NCI-H1417 (cell line): ENCODE measurements at places on chromosomes 2 and 18.

GRCh38 chr2:164560181-164560792 lies 61.0 kb downstream of the GRB14 start:
- peak; percentile 18 for DNase-seq

GRCh38 chr2:89763254-89763580 lies 1071.7 kb downstream of the RPIA start:
- DNase-seq = no peak

GRCh38 chr2:98480598-98480997 lies 35.9 kb downstream of the INPP4A start:
- no peak for DNase-seq

DNA sequence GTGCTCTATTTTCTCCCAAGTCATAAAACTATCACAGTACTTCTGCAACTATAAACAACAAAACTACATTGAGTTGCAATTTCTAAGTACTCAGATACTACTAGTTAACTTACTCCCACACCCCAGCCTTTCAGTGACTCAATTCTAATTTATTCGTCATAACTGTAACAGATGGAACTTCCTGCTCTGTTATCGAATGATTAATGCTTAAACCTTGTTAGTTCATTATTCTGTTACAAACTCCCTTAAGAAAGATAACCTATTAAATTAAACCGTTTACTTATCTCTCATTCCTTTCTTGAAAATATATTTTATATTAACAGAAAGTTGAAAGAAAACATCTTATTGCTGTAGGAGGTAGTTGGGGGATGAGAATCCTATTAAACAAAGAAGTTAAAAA lies 17.0 kb downstream of the TNFAIP6 start:
- DNase-seq = no peak

DNA sequence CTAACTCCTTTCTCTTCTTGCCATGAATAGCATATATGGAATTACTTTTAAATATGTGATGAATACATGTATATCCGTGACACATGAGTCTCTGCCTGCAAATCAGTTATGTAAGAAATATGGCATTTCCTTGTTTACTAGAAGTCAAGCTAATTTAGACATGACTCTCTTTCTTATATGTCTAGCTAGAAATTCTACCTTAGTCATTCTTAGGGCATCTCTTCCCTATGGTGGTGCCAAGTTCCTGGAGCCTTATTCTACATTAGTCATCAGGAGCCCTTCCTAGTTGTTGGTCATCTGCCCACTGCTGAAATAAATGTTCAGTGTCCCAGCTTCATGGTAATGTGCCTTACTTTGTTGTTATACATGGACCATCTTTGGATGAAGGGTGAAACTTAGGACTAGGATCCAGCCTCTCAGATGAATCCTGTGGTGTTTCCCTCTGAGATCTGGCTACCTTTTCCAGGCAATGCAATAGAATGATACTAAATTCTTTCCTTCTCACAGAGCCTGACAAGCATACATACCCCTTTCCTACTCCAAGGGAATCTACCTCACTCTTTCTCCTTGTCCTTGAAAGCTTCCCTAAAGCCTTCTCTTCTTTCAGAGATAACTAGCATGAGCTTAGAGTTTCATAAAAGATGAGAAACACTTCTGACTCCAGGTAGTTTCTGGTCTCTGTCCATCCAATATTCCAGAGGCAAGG lies 415.3 kb upstream of the VWC2L start:
- DNase-seq = no peak
